ENCODE measurements at places on chromosomes 5 and 9. TPM values are rescaled to one million over a fixed set of nuclear protein-coding genes. Genes with fewer than 3 reads are reported as not detected.

Gene PCSK1
- 18.5 TPM for total RNA-seq

Gene ACER2
- total RNA-seq: 3.5 TPM

- DNase-seq: peak; percentile 46
These were observed 9.6 kb upstream of the NSD1 start for GRCh38 chr5:177123789-177124485.

- DNase-seq: no peak
These were observed 190.4 kb downstream of the DRD1 start for GRCh38 chr5:175253597-175253996.

DNA sequence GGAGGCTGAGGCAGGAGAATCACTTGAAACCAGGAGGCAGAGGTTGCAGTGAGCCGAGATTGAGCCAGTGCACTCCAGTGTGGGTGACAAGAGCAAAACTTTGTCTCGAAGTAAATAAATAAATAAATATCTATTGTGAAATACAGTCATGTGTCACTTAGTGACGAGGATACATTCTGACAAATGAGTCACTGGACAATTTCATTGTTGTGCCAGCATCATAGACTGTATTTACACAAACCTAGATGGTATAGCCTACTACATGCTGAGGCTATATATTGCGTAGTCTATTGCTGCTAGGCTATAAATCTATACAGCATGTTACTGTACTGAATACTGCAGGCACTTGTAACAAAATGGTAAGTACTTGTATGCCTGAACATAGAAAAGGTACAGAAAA lies 61.1 kb upstream of the CCL21 start:
- DNase-seq: no peak

GRCh38 chr5:69502367-69502766 lies 9.8 kb downstream of the OCLN start:
- no peak for DNase-seq

GRCh38 chr9:32866273-32866672 lies 82.9 kb downstream of the TMEM215 start:
- no peak for DNase-seq

Data from posterior vena cava (tissue), 2 donors.